ENCODE measurements at places on chromosomes 5 and 9.

GRCh38 chr5:55037046-55037771 lies 13.2 kb downstream of the GZMK start:
- peaks cover 3% of the 10 kb centered on the region for H3K4me1 ChIP-seq
- H3K4me3 ChIP-seq, result no peak overlapping the region
- DNase-seq, result peak; percentile 86
- H3K36me3 ChIP-seq, result no peaks in the 10 kb centered on the region
- no peaks in the 10 kb centered on the region for H3K27me3 ChIP-seq

DNA sequence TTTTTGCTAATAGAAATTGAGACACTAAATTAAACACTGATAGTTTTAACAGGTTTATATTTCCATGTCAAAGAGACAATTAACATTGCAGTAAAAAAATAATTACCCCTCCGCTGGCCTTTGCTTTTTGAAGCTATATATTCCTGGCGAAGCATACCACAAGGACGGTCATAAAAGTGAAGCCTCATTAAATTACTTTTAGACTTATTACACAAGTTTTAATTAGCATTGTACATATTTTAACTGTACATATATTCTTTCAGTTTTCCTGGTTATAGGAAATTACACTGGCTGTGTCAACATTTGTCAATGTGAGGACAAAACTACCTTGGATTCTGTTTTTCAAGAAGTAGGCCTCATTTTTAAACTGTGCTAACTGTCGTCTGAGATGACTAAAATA lies 1.2 kb downstream of the CDKN2A start:
- no peak overlapping the region for H3K4me3 ChIP-seq
- H3K36me3 ChIP-seq, result no peaks in the 10 kb centered on the region
- no peak for DNase-seq
- no peaks in the 10 kb centered on the region for H3K4me1 ChIP-seq

- H3K36me3 ChIP-seq, result no peaks in the 10 kb centered on the region
- H3K27ac ChIP-seq, result no peak overlapping the region
- DNase-seq, result no peak
- no peak overlapping the region for H3K4me3 ChIP-seq
- H3K27me3 ChIP-seq, result no peaks in the 10 kb centered on the region
- no peaks in the 10 kb centered on the region for H3K4me1 ChIP-seq
These were observed 1.6 kb downstream of the ACSL6 start for GRCh38 chr5:132009706-132010405.

GRCh38 chr5:32827981-32828380 lies 116.9 kb downstream of the NPR3 start:
- no peaks in the 10 kb centered on the region for H3K4me1 ChIP-seq
- no peaks in the 10 kb centered on the region for H3K36me3 ChIP-seq
- H3K27ac ChIP-seq, result no peak overlapping the region
